Stimulated activated CD8-positive, alpha-beta memory T cell treated with anti-CD3 and anti-CD28 coated beads, Interleukin-15, amount 100 ng/mL, for 4 hours (primary cell): ENCODE measurements at places on chromosomes 2 and 18.

GRCh38 chr2:158192515-158193443, 91.1 kb downstream of the UPP2 start:
- DNase-seq: no peak

GRCh38 chr2:228699400-228699799, 517.9 kb upstream of the SPHKAP start:
- no peak for DNase-seq

- DNase-seq: no peak
Measured at GRCh38 chr2:223314811-223315210, 262.8 kb downstream of the KCNE4 start.

GRCh38 chr2:69781321-69782248, 39.7 kb downstream of the ANXA4 start:
- no peak for DNase-seq

DNA sequence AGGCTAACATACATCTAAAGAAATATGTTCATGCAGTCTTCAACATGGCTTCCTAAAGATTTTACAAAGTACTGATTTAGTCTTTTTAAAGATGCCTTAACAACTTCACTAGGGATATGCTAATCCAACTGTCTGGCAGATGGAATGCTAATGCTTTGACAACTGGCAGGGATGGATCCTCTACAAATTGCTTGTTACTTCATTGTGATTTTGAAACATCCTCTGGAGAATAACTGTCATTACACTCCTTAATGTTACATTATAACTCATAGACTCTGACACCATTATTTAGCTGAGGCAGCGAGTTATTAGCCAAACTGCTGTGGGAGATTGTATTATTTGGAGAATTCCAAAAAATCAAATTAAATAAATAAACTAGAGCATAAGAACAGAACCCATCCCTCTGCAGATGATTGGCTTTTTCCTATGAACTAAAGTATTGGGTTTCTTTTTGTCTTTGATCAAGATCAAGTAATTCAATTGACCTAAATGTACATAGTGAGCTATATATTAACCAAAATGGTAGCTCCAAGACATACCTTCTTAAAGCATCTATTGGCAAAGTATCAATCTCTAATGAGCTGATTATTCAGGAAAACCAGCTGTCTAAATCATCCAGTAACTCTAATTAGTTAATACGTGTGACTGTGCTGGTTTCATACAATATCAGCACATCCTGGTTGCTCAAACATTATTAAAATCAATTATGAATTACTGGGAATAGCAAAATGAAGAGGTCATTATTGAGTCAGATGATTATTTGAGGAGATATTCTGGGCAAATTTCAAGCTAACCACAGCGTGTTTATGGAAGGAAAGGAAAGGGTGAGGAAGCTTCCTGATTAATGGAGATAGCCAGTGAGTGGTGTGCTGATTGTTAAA, 321.3 kb upstream of the TFPI start:
- no peak for DNase-seq

- no peak for DNase-seq
Measured at GRCh38 chr2:46770622-46771021, 145.0 kb downstream of the MCFD2 start.

DNA sequence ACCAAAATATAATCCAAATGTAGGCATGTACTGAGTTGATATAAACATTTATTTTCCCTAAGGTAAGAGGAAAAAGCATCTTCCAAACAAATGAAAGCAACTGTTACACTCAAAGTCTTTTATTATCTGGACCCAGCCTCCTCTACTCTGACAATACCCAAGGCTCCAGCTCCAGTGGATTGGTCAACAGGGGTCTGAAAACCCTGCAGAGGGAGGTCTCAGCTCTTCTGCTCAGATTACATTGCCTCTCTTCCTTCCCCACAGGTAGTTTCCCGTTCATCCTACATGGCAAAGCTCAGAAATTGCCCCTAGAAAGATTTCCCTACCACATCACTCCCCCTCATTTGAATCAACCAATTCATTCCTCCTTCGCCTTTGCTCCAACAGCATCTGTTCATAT, 457.0 kb downstream of the METTL4 start:
- no peak for DNase-seq

GRCh38 chr18:76167410-76167809, 327.6 kb downstream of the ZNF516 start:
- no peak for DNase-seq

GRCh38 chr2:66478731-66479316, 43.9 kb downstream of the MEIS1 start:
- no peak for DNase-seq

DNA sequence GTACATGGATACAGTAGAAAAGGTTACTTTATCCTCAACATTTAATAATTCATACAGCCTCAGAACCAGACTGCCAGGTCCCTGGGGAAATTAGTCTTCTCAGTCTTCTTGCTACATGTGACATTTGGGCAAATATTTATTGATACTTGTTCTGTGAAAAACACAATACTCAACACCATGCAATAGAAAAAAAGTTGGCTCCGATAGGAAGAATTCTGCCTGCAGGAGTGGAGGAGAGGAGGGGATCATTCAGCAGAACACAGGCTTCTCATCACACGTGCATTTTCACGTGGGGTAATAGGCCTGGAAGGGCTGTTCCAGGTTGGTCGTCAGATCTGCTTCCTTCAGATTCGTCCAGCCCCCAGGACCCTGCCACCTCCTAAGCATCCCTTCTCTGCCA, 58.4 kb upstream of the ACKR3 start:
- DNase-seq: no peak

DNA sequence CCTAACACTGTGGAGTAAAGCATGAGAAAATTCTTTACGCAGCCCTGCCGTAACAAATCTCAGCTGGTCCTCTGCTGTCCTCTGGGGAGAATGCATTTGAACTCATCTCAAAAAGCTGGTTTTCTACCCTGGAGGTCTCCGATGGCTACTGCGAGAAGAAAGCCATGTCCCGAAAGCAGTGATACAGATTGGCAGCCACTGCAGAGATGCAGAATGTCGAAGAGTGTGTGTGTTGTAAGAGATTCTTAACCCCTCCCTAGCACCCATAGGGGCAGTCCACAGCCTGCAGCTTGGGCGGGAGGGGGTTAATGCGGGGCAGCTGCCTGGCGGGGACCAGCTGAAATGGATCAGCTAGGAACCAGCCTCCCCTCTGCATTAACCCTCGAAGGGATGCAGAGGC, 235.9 kb downstream of the ZNF516 start:
- no peak for DNase-seq

DNA sequence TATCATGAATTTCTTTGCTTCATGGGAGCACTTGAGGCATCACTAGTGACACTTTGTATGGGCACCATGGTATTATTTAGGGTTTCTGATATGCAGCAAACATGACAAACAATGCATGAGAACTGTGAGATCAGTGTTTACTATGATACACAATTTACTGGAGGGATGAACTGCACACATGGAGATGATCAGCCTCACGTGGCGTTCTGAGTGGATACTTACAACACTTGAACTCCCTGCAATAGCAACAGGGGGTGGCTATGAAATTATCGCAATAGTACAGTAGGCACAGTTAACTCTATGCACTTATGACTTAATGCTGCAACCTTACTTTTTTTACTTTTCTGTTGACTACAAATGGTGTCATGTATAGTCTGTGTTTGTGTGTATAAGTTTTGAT, 18.5 kb upstream of the UGT1A8 start:
- no peak for DNase-seq

- no peak for DNase-seq
Measured at GRCh38 chr2:71216501-71216900, 10.4 kb downstream of the PAIP2B start.

GRCh38 chr2:117065912-117066311, 748.6 kb upstream of the DDX18 start:
- DNase-seq: no peak
